ENCODE measurements at places on chromosomes 1 and 21.

DNA sequence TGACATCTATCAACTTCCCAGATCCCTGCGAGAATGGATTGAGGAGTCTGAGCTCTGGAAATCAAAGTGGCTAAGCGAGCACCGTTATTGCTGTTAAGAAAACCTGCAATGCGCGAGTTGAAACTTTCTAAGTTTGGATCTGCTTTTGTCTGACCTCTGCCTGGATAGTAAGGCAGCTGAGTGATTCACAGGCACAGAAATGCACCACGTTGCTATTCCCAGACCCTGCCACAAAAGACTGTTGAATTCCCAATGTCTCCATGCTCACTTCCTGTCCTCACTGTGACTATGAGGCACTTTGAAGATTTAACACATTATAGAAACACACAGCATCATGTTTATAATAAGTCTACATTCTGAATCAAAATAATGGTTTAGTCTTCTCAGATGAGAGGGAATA lies 27.1 kb upstream of the CNIH3 start:
- DNase-seq = no peak

GRCh38 chr1:77945345-77945744 lies 33.5 kb downstream of the FUBP1 start:
- no peak for DNase-seq

GRCh38 chr1:112083487-112083886 lies 94.0 kb upstream of the KCND3 start:
- no peak for DNase-seq

DNA sequence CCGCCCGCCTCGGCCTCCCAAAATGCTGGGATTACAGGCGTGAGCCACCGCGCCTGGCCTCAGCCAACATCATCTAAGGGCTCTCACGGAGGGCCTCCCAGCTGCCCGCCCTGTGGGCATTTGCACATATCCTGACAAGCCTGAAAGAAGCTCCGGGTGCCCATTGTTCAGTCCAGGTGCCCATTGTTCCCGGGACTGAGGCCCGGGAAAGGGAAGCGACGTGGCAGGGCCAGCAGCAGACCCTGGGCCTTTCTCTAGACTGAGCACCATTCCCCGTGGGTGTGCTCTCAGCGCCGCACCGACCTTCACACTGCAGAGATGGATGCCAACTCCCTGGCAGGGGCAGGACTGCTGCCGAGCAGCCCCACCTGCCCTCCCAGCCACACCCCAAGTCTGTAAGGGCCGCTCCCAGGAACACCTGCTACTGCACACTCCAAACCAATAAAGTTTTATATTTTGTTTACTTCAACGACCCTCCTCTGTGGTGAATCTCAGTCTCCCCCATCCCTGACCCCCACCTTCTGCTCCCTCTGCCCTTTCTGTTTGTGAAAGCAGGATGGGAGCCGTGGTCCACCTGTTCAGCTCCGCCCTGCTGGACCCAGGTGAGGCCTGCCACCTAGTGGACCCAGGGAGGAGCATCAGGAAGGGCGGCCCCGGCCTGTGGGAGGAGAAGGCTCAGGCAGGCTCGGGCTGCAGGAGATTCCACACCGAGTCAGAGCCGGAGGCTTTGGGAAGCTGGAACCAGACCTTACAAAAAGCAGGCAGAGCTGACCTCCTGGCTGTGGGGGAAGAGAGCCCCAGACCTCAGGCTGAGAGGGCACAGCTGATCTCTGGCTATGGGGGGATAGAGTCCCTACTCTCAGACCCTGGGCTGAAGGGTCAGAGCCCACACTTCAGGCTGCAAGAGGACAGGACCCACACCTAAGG lies 1.1 kb upstream of the TMEM82 start:
- peak; percentile 84 for DNase-seq

DNA sequence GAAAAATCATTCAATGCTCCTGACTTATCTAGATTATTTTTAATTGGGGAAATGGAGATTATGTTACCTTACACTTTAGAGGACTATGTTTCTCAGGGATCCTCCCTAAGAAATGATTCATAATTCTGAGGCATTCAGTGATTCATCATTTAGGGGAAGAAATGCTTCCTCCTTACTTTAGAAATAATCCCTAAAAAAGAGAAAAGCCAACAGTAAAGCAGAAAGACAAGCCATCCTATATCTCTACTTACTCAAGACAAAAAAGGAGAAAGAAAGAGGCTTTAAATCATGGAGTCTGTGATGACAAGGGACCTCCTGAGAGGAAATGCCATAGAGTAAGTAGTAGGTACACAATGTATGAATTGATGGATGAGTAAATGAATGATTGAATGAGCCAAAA lies 137.0 kb downstream of the BRINP2 start:
- DNase-seq = no peak

DNA sequence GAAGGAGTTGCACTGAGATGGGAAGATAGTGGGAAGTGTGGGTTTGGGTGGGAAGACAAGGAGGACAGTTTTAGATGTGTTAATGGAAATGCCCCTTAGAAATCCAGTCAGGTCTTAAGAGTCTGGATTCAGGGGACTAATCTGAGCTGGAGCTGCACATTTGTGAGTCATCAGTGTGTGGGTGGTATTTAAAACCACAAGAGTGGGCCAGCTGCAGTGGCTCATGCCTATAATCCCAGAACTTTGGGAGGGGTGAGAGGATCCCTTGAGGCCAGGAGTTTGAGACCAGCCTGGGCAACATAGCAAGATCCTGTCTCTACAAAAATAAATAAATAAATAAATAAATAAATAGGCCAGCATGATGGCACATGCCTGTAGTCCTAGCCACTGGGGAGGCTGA lies 40.9 kb upstream of the SLC6A9 start:
- no peak for DNase-seq

DNA sequence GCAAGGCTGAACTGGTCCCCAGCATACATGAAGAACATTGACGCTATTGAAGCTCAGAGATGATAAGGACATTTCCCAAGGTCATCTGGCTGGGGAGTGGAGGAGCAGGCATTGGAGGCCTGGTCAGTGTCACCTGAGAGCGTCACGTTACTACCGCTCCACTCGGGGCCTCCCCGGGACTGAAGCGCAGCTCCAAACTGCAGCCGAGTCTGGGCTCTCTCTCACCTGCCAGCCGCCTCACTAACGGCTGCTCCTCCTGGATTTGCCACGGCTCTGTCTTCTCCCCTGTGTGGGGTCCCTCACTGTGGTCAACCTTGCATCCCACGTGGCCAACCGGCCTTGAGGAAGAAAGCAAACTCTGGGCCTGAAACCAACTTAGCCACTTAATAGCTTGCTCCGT lies 111.3 kb downstream of the ADSS2 start:
- no peak for DNase-seq

DNA sequence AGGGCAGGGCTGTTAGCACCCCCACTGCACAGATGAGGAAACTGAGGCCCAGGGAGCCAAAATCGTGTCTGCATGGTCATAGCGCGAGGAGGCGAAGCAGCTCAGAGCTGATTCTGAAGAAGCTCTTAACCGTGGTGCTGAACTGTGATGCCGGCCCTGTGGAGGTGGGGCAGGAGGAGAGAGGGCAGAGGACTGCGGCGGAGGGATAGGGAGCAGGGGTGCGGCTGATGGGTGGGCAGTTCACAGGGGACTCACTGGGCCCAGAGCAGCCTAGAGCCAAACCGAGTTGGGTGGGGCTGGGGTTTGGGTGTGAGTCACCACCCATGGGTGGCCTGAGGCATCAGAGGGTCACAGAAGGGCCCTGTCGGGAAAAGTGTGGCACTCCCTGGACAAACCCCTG lies 74.7 kb downstream of the RAP1GAP start:
- no peak for DNase-seq

DNA sequence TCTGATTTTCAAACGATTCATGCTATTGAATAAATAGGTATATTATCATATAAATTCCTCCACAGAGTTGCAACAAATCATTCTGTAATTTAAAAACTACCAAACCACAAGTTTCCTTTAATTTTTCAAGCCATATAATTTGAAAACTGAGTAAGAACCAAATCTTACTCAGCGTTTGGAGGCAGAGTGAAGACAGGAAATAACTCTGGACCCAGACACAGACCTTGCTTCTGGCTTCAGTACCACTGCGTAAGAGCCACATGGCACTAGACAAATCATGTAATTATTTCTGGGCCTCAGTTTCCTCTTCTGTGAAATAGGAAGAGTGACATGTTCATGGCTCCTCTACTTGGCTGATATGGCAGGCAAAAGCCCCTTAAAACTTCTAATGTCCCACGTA lies 82.4 kb downstream of the SMYD2 start:
- no peak for DNase-seq

DNA sequence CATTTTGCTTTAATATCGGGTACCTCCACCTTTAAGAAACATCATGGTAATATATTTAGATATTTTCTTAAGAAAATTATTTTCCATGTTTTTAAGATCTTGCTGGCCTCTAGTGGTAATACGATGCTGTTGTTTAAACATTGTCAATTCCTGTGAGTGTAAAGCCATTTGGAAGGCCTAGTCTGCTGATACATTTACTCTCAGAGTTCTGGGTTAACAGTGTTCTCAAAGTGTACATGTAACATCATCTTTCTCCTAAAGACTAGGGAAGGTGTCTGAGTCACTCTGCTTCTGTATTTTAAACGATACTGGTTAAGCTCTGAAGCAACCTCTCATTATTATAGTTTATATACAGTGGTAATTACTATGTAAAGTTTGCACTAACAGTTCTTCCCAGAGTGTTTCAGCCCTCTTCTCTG lies 189.1 kb downstream of the RASAL2 start:
- DNase-seq = no peak

DNA sequence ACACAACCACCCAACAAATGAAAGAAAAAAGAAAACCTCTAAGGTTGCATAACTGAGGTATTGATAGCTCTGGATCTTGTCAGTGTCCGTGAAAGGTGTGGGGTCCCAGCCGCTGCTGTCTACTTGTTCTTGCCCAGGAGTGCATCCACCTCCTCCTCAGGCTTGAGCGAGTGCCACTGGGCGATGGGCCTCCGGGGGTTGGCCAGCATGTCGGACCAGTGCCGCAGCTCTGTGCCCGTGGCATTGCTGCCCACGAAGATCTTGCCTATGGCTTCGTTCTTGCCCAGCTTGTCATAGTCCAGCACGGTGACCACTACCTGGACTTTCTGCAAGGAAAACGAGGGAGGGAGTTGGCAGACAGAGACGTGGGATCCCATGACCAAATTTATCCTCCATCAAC lies 113.6 kb downstream of the SYT2 start:
- no peak for DNase-seq

DNA sequence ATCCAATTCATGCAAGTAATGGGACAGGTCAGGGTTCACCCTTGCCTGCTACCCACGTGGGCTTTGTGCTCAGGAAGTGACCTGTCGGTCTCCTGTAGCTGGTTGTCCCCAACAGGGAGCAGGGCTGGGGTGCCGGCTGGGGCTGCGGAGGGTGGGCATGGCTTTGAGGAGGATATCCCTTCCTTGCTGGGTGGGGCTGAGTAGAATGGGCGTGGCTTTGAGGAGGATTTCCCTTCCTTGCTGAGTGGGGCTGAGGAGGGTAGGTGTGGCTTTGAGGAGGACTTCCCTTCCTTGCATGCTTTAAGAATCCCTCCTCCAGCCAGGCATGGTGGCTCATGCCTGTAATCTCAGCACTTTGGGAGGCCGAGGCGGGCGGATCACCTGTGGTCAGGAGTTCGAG lies 151.3 kb downstream of the CLIC6 start:
- no peak for DNase-seq

DNA sequence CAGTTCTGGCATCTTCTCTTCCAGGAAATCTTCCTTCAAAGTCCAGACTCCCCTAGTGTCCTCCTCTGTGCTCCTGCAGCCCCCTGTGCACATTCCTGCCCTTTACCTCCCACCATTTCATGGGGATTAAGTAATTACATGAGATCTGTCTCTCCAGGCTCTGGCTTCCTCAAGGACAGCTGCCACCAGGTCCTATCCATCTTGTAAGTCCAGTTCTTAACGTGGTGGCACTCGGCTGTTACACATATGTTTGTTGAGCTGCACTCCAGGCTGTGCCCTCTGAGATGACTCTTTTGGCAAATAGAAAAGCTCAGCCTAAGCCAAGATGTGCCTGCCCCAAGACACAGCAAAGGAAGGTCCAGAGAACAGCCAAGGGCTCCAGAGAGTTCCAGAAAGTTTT lies 57.4 kb upstream of the CAMK1G start:
- no peak for DNase-seq

DNA sequence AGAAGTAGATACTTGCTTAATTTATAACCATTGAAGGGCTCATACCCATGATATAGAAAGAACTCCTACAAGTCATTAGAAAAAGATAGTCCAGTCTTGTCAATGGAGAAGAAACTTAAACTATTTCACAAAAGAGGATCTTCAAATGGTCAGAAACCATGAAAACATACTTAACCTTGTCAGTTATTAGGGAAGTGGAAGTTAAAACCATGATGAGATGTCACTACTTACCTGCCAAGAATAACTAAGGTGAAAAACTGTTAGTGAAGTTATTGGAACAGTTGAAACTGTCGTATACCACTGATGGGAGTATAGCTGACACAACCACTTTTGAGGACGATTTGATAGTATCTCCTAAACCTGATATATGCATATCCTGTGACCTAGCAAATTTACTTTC lies 46.8 kb downstream of the OSBPL9 start:
- DNase-seq = no peak

Measured in cerebellar nuclear complex (tissue), 1 donor.